GF-D8 (cell line): ENCODE measurements at places on chromosomes 13 and 19.

DNA sequence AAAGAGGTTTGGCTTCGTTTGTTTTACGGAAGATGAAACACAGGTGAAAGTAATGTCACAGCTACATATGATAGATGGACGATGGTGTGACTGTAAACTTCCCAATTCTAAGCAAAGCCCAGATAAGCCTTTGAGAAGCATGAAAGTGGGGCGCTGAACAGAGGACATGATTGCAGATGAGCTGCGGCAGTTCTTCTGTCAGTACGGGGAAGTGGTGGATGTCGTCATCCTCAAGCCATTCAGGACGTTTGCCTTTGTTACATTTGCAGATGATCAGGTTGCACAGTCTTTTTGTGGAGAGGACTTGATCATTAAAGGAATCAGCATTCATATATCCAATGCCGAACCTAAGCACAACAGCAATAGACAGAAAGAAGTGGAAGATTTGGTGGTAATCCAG, 111.5 kb upstream of the DIAPH3 start:
- DNase-seq: no peak

DNA sequence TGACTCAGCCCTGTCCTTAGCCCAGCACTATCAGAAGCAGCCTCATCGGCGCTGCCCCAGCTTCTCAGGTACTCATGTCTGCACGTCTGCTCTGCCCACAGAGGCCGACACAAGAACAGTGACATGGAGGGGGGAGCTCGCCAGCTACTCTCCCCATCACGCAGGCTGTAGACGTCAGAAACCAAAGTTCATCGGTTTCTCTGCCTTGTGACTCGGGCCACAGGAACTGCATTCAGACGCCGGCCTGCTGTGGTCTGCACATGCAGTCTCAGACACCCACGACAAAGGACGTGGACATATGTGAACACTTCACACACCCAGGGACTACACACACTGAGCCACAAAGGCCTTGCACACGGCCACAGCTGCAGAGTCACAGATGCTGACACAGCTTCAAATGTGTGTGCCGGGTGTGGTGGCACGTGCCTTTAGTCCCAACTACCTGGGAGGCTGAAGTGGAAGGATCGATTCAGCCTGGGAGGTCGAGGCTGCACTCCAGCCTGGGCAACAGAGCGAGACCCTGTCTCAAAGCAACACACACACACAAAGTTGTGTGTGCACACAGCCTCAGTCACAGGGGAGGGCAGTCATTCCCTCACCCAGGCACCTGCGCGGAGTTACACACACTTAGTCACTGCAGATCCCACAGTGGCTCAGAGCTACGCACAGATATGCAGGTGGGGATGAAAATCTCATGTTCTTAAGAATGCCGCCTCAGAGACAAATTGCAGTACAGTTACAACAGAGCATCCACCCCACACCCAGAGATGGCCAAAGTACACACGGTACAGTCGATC, 4.9 kb upstream of the ZFP36 start:
- peak; percentile 57 for DNase-seq

DNA sequence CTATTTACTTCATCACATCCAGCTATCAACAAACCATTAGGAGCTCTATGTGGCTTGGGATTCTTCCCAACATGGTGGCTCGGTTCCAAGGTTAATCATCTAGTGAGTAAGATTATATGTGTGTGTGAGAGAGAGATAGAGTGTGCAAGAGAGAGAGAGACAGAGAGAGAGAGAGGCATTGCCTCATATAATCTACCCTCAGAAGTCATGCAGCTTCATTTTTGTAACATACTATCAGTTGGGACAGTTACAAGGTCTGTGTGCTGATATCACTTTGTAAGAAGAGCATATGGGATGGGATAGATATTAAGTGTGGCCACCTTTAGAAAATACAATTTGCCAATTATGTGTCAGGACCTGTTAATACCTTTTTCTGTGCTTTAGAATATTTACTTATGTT, 104.1 kb downstream of the NDFIP2 start:
- DNase-seq: no peak

DNA sequence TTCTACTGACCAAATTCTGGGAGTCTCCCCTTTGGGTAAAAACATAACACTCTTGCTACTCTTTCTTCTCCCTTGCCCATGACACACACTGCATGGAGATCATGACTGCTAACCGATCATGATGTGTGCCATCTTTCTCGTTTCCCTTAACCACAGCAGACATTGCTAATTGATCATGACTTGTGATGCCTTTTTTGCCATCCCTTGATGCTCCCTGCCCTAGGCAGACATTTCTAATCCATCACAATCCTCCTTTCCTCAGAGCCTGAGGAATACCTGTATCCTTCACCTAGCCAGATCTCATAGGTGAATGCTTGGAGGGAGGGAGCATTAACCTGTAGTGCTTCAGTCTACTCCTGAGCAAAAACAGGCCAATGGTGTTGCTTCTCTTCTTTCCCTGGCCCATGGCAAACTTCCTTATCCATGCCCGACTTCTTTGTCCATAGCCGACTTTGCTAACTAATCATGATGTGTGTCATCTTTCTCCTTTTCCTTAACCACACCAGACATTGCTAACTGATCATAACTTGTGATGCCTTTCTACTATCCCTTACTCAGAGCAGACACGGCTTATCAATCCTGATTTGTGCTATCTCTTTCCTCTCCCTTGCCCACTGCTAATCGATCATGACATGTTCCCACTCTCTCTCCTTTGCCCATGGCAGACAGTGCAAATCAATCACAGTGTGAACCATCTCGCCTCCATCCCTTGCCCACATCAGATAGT, 17.7 kb downstream of the NUMBL start:
- DNase-seq: no peak

DNA sequence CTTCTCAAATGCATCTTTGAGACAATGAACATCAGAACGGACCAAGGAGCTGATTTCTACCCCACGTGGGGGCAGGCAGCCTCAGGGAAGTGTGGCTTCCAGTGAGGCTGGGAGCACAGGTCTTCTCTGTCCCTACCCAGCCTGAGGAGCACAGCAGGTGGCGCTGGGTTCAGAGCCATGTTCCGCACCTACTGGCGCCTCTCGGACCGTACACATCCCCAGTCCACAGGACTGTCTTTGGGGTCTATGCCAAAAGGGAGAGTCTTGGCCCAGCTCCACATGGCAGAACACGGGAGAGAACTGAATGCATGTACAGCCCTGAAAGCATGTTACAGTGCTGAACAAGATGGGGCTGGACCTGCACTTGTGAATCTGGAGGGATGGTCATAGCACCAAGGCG, 22.6 kb downstream of the SUGP1 start:
- no peak for DNase-seq

DNA sequence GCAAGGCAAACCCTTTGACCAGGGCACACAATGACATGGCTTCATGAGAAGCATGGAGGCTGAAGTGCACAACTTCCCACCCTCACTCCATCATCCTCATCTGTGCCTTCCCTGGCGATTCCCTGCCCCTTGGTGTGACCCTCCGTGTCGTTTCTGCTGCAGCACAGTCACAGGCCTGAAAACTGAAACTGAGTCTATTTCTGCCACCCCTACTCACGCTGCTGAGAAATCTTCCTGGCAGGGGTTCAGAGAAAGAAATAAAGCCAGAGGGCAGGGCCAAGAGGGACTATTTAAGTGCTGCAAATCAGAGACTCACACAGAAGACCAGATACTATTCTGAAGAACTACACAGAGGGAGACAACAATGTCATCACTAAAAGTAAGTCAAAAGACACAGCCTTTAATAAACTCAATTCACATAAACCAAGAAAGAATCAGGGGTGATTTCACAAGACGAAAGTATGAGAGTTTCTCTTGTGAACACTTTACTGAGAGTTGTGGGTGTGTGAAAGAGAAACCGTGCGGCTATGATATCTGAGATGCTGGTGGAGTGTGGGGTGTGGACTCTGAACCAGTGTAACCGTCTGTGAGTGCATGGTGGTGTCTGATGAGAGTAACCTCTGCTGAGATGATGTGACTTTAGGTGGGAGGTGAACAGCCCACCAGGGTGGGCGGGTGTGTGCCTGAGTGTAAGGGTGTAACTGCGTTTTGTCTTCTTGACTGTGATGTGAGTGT, 23.5 kb downstream of the LGALS16 start:
- DNase-seq: no peak

- no peak for DNase-seq
Observed at GRCh38 chr19:4363571-4364304, 20.4 kb downstream of the MPND start.

GRCh38 chr19:11821474-11822109, 7.5 kb downstream of the ZNF440 start:
- no peak for DNase-seq

GRCh38 chr13:42189061-42189460, 82.9 kb upstream of the AKAP11 start:
- DNase-seq: no peak
